ENCODE measurements at places on chromosomes 1 and 21.

GRCh38 chr1:154657556-154657955 is 49.6 kb upstream of the ADAR start:
- DNase-seq = no peak

GRCh38 chr21:24163539-24163938 is 1443.7 kb downstream of the MRPL39 start:
- DNase-seq = no peak

DNA sequence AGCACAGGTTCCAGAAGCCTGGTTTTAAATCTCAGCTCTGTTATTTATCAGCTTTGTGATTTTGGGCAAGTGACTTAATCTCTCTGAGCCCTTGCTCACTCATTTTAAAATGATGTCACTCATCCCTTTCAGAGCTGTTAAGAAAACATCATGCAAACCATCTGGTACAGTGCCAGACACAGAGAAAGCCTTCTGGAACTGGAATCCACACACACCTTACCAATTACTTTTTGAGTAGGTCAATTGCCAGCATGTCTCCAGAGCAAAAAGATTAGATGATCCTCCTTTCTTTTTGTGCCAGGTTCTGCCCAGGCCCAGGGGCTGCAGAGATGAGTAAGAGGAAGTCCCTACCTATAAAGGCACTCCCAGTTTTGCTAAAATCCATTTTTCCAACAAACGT is 61.3 kb downstream of the ROR1 start:
- no peak for DNase-seq

GRCh38 chr1:58833166-58833565 is 49.3 kb upstream of the JUN start:
- no peak for DNase-seq

DNA sequence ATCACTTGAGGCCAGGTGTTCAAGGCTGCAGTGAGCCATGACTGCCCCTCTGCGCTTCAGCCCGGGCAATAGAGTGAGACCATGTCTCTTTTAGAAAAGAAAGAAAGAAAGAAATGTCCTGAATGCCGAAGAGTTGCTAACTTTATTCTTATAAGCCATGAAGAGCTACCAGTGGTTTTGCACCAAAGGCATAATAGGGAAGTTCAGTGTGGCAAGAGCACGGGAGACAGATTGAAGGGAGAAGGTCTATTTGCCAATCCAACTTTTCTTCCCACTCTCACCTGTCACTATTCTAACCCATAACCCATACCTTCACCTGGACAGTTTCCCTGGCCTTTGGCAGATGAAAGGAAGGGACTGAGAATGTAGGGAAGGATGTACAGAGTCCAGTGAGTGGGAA is 4.4 kb upstream of the PEA15 start:
- DNase-seq = no peak

DNA sequence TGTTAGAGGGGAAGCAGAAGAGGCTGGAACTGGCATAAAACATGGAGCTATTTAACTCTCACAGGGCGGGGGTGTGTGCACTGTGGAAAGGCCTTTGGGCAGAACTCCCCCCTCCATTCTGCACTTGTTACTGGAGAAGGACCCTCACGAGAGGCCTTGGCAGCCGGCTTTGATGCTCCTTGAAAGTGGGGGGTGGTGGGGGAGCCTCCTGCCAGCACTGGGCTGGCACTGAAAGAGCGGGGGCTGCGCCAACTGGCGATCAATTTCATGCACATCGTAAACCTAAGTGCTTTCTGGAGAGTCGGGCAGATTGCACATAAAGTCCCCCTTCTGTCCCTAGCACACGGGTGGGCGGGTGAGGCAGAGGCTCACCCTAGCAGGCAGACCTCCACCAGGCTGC is 28.9 kb downstream of the FOXO6 start:
- no peak for DNase-seq

- DNase-seq = no peak
Observed at GRCh38 chr21:45286671-45287437, 841 bp downstream of the POFUT2 start.

DNA sequence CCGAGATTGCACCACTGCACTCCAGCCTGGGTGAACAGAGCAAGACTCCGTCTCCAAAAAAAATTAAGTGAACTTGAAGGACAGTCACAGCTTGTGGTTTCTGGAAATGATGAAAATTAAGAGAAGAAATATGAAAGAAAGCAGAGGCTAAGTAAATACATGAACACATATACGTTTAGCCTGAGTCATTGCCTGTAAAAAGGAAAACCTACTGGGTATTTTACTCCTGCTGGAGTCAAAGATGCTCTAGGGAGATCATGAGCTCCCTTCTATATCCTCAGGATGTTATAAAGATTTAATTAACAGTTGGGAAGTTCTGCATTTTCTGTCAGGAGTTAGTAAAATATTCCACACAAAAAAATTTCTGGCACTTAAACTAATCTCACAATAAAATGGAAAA is 43.5 kb upstream of the TTC39A start:
- DNase-seq = no peak

GRCh38 chr1:157390651-157391050 is 161.7 kb downstream of the FCRL5 start:
- no peak for DNase-seq

DNA sequence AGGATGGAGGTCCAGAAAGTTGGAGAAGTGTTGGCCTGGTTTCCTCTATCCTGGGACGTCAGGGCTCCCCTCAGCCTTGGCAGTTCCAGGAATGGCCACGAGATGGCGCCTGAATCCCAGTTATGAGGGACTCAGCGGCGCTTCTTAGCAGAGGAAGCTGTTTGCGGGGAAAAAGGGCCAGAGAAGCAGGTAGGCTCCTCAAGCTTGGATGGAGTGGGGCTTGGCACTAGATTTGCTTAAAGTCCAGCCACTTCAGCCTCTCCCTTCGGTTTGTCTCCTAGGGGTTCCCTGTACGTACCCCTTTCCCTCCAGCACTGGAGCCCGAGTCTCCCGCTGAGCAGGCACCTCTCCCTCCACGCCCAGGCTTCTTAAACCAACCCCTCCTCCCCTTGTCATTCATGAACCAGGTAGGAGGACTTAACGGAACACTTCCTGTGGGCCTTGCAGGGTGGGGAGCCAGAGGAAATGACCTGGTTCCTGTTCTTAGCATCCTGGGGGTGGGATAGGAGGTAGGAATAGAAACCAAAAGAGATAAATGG is 32.0 kb upstream of the TENT5B start:
- peak; percentile 94 for DNase-seq

- DNase-seq = no peak
Observed at GRCh38 chr1:56931211-56931610, 34.6 kb downstream of the C8B start.

DNA sequence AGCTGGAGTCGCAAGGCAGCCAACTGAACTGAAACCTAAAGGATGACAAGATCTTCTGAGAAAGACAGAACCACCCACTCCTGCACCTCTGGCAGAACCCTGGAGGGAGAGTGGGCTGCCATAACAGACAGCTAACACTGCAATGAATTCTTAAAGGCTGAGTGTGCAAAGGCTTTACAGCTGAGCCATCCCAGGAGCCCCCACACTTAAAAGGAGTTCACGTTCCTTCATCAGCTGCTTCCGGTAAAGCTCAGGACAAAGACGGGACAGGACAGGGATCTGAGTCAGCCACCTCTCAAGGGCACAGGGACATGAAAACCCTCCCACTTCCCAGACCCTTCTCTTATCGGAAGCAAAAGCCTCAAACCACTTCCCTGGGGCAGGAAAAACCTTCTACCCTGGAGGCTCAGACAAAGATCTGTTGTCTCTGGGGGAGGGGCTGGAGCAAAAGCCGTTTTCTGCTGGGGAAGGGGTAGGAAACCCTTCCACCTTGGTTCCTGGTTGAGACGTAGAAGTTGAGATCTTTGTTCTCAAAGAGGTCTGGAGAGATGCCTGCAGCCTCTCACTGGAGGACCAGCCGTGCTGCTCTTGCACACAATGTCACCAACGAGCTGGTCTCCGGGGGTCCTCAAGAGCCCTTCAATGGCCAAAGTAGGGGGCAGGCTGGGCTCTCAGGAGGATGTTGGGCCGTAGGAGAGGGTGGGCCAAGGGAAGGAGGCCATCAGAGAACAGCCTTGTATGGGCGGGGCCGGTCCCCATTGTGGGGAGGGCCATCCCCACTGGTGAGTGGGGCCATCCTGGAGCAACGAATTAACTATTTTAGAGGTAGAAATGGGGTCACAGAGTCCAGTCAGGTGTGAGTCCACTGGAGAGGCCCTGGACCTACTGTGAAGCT is 452.4 kb downstream of the PTPRU start:
- no peak for DNase-seq

DNA sequence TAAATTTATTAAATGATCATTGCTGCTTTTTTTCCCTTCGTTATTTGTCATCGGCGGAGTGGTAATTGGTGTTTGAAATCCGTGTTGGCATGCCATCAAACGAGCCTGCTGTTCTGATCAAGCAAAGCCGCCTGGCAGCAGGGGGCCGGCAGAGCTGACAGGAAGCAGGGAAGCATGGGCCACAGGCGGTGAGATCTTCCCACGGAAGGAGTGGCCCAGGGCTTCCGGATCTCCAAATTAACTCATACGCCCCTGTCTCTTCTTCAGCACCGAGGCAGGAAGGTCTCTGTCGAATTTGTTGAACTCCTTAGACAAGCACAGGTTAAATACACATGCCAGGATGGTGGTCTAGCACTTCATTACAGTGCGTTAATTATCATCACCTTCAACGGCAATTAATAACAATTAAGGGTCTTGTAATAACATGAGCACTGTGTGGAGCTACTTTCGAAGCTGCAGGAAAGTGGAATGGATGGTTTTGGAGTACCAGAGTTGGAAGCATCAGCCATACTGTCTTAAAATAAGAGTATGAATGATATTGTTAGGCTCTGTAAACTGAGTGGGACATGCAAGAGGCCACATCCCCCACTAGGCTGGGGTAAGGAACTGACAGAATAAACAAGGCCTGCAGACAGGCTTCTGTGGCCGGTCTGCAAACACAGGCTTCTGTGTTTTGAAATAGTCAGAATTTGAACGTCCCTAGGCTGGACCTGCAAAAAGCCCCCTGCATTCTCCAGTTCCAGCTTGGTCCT is 199.4 kb upstream of the DAB1 start:
- no peak for DNase-seq

DNA sequence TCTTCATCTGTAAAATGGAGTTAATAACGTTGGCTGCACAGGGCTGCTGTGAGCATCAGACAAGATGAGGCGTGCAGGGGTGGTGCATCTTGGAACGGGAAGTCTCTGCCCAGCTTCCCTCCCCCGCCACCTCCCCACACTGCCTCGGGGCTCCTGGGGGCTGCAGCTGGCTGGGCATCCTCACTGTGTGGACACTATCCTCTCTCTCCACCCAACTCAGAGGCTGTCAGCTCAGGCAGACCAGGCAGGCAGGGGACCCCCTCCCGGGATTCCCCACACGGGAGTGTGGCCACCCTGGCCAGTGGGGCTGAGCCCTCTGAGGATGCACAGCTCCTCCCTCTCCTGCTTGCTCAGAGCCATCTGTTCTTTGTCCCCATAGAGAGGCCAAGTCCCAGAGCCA is 122.7 kb downstream of the CCDC185 start:
- DNase-seq = no peak

DNA sequence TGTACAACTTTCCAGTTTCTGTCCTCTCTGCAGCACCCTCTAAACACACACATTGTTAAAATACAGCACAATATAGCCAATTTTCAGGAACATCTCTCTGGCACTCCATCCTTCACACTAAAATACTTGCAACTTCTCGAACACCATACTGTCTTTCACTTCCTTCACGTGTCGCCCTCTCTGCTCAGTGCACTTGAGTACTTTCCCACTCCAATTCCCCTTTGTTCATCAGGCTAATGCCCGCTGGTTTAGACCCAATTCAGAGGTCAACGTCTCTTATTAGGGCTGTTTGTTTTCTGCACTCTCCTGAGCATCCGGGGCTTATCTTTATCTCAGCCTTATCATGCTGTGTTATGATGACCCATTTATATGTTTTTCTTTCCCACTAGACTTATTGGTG is 238.2 kb upstream of the SGIP1 start:
- no peak for DNase-seq

GRCh38 chr1:198880397-198880796 is 241.6 kb downstream of the PTPRC start:
- DNase-seq = no peak

DNA sequence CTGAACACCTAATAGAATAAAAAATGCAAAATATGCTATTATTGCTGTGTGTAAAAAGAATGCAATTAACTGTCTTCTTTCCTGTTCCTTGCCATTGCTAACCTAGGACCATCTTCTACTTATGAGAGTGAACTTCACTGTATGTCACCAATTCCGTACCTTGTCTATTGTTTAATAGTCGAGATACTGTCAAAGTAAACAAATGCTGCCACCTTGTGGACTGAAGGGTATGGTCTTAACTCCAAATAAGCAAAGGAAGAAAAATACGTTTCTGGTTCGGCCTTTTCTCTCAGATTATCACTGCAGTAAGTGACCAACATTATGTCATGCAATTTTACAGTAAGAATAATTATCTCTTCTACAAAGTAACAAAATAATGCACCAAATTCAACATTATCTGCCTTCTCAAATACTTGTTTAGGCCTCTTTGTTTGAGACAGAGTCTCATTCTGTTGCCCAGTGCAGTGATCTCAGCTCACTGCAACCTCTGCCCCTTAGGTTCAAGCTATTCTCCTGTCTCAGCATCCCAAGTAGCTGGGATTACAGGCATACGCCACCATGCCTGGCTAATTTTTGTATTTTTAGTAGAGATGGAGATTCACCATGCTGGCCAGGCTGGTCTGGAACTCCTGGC is 133.4 kb downstream of the COP1 start:
- no peak for DNase-seq

- DNase-seq = no peak
Observed at GRCh38 chr21:25963181-25963580, 207.4 kb downstream of the APP start.

- no peak for DNase-seq
Observed at GRCh38 chr1:211259638-211260126, 516 bp downstream of the RCOR3 start.

- no peak for DNase-seq
Observed at GRCh38 chr1:96364576-96364975, 357.0 kb upstream of the PTBP2 start.

DNA sequence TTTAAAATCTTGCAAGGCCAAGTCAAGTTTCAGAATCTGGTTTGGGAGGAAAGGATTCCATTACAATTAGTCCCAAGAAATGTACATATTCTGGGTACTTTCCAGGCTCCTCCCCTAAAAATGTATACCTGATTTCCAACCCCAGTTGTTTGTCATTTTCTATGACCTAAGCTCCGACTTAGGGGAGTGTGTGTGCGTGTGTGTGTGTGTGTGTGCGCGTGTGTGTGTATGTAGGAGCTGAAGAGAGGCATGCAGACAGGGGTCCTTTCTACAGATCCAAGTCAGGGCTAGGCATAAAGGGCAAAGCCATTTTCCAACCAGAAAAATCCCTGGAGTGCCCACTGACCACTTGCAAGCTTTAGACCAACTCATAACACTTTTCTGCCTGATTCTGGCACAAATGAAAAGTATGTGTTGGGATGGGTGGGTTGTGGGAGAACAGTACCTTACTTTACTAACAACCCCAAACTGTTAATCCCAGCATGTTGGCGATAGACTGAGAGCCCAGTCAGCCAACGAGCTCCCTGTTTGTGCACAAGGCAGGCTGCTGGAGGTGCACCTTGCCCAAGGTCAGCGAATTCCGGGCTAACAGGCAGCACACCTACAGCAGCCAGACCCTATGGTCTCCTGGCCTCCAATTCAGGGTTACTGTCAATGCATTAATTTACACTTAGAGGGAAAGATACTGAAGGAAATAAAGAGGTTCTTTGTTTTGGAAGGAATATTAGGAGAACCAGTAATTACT is 1.7 kb downstream of the TRABD2B start:
- no peak for DNase-seq

GRCh38 chr21:43360441-43361126 is 66.3 kb downstream of the SIK1 start:
- no peak for DNase-seq

GRCh38 chr1:64965366-64966157 is 787 bp downstream of the JAK1 start:
- DNase-seq = peak; percentile 29
